ENCODE measurements at places on chromosomes 5 and 9. TPM values are rescaled to one million over a fixed set of nuclear protein-coding genes. Genes with fewer than 3 reads are reported as not detected.

CCNI2 gene
- total RNA-seq = 1.5 TPM

ZNF883 gene
- 25.4 TPM for total RNA-seq

ZNF483 gene
- 41.5 TPM for total RNA-seq

SGCD gene
- 10.5 TPM for total RNA-seq

SOX30 gene
- 0.18 TPM for total RNA-seq

CBY3 gene
- total RNA-seq = 0.64 TPM

PCDHGA1 gene
- 5.2 TPM for total RNA-seq

GABRA6 gene
- 4.4 TPM for total RNA-seq

MEIKIN gene
- total RNA-seq = not detected

HBEGF gene
- 7.5 TPM for total RNA-seq

MUSK gene
- 0.27 TPM for total RNA-seq

PRR7 gene
- total RNA-seq = 5.9 TPM

TPRN gene
- total RNA-seq = 7.3 TPM

DAB2 gene
- total RNA-seq = 32.0 TPM

PTPN3 gene
- 3.4 TPM for total RNA-seq

GMCL2 gene
- not detected for total RNA-seq

UBAP2 gene
- total RNA-seq = 47.7 TPM

IL13 gene
- total RNA-seq = not detected

LSM11 gene
- 61.5 TPM for total RNA-seq

GCNT4 gene
- total RNA-seq = 1.5 TPM

OCLN gene
- total RNA-seq = 7.6 TPM

RASGRF2 gene
- 3.7 TPM for total RNA-seq

SPINK4 gene
- not detected for total RNA-seq

LPCAT1 gene
- 82.4 TPM for total RNA-seq

PMPCA gene
- total RNA-seq = 20.8 TPM

SLIT3 gene
- total RNA-seq = 7.3 TPM

F2RL2 gene
- total RNA-seq = 0.27 TPM

OSMR gene
- total RNA-seq = 6.8 TPM

SLCO6A1 gene
- total RNA-seq = not detected

FBXW2 gene
- total RNA-seq = 51.5 TPM

IL7R gene
- total RNA-seq = 0.27 TPM

TMEFF1 gene
- 38.7 TPM for total RNA-seq

ELOVL7 gene
- total RNA-seq = 9.2 TPM

SPATA31E1 gene
- not detected for total RNA-seq

STARD4 gene
- total RNA-seq = 50.0 TPM

DOCK2 gene
- total RNA-seq = 5.8 TPM

OTP gene
- 0.27 TPM for total RNA-seq

SAXO1 gene
- total RNA-seq = under 0.01 TPM
